Stomach (tissue), 19 donors: ENCODE measurements at places on chromosomes 11 and 22.

DNA sequence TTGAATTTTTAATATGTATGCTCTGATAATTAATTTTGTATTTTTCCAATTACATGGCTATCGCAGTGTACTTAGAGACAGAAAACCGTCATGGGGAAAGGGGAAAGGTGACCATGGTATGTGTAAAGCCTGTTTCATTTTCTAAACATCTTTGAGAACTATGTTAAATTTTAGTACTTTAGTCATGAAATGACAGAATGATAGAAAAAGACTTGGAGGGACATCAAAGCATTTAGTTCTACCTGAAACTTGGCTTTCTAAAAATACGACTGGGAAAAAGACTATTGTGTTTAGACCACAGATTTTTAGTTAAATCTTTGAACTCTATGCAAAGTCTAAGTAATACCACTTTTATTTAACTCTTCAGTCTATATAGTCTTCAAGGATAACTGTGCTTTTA, 54.1 kb downstream of the MAML2 start:
- no peak for DNase-seq

DNA sequence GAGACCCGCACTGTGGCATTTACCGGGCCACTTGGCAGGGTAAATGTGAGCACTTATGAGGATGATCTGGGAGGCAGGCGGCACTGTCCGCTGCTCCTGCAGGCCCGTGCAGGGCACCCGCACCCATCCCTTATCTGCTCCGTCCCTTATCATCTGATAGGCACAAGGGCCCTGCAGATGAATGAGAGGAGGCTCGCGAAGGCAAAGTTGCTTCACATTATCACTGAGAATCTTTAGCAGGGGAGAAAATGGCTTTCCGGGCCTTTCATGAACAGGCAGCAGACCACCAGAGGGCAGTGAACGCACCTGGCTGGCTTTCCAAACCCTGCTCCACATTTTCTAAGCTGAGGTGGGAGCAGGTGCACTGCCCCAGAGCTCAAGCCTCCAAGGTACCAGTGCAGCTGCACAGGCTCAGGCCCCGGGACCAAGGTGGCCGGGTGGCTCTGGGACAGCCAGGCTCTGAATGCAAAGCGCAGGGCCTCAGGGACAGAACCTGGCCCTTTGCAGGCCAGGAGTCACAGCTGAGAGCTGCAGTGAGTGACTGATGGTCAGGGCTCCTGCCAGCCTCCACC, 165.6 kb downstream of the SHANK2 start:
- DNase-seq = no peak

DNA sequence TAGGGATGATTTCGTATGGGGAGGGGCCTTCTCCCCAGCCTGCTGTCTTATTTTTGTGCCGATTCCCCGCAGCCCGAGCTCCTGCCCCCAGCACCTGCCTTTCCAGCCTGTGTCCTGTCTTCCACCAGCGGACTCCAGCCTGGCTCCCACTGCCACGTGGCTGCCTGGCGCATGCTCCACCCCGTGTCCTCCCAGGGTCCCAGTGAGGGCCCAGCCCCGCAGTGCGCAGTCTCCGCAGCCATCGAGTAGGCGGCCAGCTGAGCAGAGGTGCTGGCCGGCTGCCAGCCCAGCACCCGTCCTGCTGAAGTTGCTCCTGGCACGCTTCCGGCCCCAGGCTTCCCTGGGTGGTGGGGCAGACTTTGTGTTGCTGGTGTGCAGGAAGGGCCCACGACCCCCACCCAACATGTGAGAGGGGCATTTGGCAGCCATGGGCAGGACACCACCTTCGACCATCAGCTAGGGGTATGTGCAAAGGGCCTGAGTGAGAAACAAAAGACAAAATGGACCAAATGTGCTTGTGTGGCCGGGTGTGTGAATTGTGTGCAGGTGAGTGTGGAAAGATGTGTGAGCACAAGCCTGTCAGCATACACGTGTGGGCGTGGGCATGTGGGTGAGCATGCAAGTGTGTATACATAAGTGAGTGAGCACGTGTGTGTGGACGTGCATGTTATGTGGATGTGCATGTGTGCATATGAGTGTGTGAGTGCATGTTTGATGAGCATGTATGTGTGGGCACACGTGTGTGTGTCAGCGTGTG, 55.9 kb downstream of the RTN4R start:
- DNase-seq = peak; percentile 86

DNA sequence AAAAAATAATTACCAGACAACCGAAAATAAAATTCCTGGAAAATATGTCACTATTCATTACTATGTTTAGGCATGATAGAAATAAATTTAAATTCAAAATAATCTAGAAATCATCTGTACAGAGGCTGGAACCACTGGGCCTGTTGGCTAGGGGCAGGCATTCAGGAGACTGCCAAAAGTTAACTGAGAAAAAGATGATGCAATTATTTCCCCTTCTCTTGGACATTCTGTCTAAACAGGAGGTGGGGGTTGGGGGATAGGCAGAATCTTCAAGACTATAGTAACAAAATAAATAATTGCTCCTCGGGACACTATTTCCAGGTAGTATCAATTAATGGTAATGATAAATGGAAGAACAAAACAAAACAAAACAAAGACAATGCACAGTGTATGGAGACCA, 14.1 kb downstream of the BTBD10 start:
- DNase-seq = no peak

DNA sequence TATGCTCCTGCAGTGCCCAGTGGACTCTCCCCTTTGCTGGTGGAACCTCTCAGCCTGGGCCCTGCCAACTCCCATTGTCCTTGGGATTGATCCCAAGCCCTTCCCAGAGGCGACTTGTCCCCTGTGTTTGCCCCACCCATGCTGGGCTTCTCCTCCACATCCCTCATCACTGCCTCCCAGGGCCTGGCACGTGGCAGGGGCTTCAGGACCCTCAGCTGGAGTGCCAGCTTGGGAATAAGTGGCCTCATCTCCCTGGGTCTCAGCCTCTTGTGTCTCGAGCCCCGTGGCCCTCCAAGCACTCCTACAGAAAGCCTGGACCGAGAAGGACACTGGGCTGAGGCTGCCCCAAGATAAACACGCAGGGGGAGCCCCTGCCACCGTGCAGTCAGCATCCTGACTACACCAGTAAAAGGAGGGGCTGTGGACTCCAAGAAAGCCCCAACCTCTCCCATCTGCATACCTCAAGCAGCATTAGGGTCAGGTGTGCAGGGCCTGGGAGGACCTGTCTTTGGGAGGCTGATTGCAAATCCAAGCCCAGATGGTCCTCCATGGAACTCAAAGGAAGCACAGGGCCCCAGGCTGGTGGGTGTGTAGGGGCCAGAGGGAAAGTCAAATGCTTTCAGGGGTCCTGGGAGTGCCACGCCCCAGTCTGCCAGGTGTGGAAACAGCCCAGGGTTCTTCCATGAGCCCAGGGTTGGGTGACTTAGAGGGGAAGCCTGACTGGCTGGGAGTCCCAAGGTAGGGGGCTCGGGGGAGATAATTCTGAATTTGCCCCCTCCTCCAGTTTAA, 9.5 kb upstream of the GNAZ start:
- DNase-seq = no peak

GRCh38 chr11:24497831-24498230, 978 bp downstream of the LUZP2 start:
- no peak for DNase-seq

DNA sequence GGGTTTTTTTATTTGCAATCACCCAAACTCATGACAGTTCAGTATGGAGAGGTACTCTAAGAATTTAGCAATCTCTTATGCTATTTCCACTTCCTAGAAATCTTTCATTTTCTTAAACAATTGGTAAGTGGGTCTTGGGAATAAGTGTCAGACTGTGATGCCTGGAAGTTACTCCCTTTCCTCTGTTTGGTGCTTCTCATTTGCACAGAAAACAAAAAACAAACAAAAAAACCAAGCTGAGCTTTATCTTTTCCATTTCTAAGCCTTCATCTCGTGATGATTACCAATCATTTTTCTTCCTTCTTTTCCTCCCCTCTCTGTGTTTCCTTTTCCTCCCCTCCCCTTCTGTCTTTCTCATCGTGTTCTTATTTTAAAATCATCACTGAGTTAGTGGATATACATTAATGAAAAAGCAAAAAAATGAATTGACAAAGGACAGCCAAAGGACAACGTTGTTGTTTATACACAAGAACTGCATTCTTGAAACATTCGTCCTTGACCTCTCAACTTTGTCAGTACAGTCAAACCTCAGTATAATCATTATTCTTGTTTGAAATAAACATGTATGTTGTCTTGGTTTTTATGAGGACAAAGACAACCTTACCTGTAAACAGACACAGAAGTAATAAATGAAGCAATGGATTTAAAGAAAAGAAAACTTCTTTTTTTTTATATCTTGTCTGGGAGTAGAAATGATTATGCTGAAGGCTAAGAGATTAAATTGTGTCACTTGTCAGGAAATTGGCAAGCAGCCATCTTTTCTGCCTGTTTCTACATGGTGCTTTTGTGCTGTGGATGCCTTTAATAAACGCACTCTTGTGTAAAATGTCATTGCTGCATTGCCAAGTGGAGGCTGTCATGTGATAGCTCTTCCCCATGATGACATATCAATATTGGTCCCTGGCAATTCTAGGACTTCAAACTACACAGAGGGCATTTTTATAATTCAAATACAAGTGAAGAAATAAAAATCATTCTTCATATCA, 803.2 kb upstream of the CCDC90B start:
- DNase-seq = peak; percentile 66

DNA sequence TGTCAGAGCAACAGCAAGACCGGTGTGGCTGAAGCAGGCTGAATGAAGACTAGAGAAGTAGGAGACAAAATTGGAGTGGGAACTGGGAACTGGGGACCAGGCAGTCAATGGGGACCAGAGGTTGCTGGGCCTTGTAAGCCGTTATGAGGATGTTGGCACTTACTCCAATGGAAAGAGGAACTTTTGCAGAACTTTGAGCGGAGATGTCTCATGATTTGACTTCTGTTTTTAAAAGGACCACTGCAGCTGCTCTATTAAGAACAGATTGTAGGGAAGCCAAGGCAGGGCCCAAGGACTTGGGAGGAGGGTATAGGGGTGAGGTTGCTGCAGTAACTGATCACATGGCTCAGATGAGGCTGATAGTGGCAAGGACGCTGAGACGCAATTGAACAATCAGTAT, 34.2 kb downstream of the IL18 start:
- DNase-seq = peak; percentile 23

DNA sequence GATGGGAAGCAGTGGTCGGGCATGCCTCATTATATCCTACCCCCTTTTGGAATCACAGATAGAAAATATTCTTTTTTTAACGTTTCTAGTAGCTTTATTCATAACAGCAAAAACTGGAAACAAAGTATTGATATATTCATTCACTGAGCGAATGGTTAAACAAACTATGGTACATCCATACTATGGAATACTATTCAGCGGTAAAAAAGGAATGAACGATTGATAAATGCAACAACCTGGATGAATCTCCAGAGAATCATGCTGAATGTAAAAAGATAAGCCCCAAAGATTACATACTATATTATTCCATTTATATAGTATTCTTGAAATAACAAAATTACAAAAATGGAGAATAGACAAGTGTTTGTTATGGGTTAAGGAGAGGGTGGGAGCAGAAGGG, 7.5 kb upstream of the SULT4A1 start:
- DNase-seq = no peak
